NCI-H524 (cell line): ENCODE measurements at places on chromosomes 7 and 10.

DNA sequence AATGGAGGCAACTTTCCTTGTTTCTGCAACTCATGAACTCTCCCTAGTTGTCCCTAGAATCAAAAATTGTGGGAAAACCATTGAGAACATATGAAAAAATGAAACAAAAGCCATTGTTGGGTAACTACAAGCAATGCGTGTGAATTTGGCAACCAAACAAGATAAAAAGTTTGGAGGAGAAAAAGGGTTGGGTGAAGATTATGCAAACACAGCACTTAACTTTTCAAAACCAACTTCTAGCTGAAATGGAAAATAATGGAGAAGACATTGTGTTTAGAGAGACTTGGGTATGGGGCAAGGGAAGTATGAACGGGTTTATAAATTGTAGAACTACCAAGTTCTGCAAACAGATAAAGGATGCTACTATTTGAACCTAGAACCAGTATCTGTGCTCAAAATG is 89.0 kb upstream of the SVIL start:
- no peak for DNase-seq

DNA sequence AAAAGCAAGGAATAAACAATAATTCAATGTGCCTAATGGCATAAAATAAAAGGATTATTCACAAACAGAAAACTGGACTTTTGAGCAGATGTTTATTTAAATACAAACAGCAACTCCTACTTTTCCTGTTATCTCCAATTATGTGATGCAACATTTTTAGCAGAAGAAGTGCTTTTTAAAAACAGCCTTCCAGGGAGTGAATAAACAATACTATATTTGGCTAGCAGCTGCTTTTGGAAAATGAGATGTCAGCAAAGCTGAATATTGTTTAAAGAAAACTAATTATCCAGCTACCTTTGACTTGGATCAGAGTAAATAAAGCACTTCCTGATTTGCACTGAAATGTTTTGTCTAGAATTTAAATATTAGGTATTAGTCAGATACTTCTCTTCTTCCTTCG is 23.2 kb downstream of the CDK1 start:
- no peak for DNase-seq

DNA sequence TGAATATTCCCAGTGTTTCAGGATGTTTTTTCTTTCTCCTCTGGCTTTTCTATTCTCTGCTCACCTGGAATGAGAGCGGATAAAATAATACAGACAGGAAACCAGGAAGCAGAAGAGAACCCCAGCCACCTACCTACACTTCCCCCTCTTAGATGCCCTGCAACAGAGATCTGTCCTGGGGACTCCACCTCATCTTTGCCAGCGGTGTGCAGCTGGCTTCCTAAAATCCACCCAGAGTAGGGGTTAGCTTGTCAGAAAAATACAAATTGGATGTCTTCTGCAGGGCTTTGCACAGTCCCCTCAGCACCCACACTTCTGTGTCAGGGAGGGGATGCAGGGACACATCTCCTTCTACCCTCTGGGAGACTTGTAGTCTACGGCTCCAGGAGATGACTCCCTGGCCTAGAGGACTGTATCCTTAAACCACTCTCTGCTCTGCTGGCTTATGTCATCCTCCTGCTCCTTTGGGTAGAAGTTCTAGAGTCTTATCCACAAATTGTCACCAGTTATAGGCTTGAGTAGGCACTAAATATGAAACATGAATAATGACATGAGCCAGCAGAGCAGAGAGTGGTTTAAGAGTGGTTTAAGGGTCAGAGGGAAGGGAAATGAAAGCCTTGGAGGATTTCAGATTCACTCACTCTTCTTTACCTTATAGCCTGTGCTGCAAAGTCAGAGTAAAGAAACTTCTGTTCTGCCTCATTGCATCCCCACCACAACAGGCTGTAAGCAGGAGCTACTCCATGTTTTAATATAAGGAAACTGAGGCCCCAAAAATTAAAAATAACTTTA is 749.4 kb downstream of the AUTS2 start:
- DNase-seq, result no peak

- no peak for DNase-seq
Measured at GRCh38 chr10:47049056-47049851, 138.0 kb downstream of the PTPN20 start.

DNA sequence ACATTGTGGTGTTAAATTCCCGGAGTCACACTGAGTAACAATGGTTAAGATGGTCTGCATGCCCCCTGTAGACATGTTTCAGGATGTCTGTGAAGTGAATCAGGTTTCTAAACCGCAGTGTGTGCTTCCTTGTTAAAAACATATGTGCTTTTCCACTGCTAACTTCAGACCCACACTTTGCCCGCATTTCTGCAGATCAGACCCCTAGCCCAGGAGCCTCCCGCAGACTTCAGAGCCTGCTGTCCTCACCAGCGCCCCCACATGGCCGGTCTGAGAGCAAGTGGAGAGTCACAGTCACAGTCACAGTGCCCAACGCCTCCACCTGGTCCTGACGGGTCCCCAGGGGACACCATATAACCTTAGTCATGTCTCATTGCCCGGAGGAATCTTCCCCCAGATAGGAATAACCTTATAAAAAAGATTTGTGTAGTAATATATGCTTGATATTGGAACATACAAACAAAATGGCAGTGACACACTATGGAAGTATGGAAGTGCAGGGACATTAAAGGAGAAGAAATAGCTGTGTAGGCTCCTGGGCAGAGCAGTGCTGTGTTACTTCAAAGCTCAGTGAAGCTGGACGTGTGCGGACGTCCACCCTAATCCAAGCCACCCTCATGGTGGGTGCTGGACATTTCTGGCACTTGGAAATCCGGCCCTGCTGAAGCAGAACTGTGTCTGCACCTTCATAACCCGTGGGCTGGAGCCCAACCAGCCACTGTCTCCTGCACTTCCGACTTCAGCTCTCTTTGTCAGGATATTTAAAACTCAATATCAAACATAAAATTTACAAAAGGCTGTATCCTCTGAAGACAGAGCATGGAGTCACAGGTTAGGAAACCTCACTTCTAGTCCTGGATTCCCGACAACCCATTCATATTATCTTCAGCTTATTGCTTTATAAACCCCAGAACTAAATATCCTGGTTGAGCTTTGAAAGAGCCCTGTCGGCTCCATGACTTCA is 29.0 kb downstream of the GSTO2 start:
- DNase-seq, result no peak

DNA sequence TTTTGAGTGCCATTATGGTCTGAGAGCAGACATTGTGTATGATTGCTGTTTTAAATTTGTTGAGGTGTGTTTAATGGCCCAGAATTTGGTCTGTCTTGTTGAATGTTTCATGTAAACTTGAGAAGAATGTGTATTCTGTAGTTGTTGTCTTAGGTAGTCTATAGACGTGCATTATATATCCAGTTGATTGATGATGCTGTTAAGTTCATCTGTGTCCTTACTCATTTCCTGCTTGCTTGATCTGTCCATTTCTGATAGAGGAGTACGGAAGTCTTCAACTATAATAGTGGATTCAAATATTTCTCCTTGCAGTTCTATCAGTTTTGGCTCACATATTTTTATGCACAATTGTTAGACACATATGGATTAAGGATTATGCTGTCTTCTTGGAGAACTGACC is 16.0 kb downstream of the PTPN12 start:
- no peak for DNase-seq

DNA sequence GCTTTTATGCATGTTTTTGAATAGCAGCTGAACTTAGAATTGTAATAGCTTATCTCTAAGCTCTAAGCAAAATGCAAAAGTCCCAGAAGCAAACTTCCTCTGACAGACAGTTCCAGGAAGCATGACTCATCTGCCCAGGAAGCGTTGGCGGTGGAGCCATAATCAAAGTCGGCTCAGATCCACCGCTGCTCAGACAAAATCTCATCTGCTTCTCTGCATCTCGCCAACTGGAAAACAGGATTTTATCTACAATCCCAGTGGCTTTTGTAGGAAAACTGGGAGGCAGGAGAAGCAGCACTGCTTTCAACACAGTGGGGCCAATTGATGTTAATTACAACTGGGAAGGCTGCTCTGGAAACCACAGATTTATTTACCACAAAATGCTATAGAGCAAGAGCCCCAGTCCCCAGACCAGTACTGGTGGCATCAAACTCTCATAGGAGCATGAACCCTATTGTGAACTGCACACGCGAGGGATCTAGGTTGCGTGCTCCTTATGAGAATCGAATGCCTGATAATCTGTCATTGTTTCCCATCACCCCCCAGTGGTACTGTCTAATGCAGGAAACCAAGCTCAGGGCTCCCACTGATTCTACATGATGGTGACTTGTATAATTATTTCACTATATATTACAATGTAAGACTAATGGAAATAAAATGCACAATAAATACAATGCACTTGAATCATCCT is 99.9 kb downstream of the CUBN start:
- DNase-seq, result no peak

- no peak for DNase-seq
Measured at GRCh38 chr10:101829561-101830315, 11.5 kb upstream of the OGA start.

DNA sequence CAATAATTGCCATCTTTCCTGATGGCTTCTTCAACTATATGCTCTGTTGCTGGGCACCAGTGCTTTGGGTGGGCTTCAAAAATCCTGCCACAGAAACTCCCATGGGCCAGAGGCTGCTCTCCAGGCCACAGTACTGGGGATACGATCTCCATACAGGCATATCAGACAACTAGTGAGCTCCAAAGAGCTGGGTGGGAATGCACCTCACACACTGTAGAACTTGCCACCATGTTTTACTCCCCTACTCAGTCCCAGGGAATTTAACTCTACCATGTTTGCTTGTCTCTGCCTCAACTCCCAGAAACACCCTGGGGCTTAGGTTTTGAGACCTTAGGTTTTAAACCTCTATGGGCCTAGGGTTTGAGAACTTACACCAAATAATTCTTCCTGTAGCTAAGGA is 20.5 kb upstream of the TRUB1 start:
- no peak for DNase-seq

GRCh38 chr10:71213127-71213621 is 804 bp downstream of the UNC5B start:
- DNase-seq, result no peak

- no peak for DNase-seq
Measured at GRCh38 chr10:29748109-29748650, 113.4 kb upstream of the SVIL start.

- DNase-seq, result no peak
Measured at GRCh38 chr10:80730522-80730921, 192.8 kb downstream of the SH2D4B start.

DNA sequence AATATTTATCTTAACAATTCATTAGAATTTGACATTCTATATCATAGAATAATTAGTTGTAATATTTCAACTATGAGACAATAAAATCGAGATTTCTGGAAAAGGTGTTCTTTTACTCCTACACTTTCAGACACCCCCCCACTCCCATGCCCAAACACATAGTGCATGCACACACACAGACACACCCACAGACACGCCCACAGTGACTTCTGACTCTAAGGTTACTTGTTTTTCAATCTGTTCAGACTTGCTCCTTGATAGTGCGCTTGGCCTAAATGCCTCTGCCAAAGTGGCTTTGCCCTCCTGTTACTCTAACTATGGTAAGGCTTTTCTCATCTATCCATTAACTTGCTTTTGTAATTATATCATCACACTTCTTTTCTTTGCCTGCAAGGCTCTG is 144.0 kb upstream of the PPP1R3A start:
- DNase-seq, result no peak

GRCh38 chr10:34730726-34731125 is 84.4 kb downstream of the PARD3 start:
- DNase-seq, result no peak

- no peak for DNase-seq
Measured at GRCh38 chr10:26950934-26951333, 90.2 kb upstream of the ABI1 start.

- DNase-seq, result no peak
Measured at GRCh38 chr10:108905171-108905570, 1018.1 kb downstream of the XPNPEP1 start.

GRCh38 chr7:139505563-139505962 is 17.9 kb upstream of the CLEC2L start:
- DNase-seq, result no peak
